ENCODE measurements at places on chromosomes 12 and 14. TPM values are rescaled to one million over a fixed set of nuclear protein-coding genes. Genes with fewer than 3 reads are reported as not detected.

DNA sequence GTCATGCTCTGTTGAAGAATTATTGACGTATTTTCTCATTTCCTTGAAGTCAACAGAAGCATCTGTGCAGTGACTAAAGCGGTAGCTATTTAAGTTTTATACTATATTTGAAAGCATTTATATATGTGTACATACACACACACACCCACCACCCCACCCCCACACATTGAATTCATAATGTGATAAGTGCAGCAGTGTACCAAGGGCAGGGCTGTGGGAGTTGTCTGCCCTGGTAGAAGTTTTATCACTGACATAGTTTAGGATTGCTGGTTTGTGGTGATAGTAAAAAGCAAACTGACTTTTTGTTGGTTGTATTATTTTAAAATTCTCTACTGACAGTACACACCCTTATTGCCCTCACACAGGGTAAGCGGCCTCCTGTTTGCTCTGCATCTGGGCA is 39.1 kb downstream of the GAS2L3 start:
- DNase-seq, result no peak

DNA sequence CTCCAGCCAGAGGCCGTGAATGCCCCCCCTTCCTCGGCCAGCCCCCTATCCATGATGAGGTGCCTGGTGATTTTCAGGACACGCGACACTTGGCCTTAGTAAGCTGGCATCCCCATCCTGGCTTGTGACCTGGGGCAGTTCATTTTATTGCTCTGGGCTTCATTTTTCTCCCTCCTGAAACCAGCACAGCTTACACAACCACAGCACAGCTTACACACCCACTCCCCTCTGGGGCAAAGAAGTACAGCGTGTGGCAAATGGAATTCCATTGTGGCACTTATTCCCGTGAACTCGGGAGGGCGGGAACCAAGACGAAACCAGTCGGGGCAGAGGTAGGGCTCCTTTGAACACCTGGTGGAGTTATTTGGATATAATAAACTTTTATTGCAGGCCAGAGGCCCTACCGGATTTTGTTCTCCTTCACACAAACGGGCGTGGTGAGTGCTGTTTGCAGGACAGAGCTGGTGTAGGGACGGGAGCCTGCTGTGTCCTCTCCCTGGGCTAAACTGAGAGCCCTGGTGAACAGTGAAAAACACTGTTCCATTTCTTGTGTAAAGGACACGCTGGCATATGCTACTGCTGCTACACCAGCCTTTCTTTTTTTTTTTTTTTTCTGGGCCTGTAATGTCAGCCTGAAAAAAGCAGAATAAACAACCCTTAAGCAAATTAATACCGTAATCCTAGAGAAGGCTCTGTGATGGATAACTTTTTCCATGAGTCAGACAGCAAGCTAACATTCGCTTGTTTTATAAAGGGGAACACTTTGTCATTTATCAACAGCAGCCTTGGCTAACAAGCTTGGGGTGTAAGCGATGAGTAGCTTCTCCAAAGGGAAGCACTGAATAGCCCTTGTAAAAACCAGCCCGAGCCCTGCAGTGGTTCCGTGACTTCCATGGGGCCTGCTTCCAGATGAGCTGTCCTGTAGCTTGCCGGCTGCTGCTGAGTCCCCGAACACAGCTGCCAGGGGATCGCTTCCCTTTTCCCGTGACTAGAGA is 29.3 kb downstream of the CD9 start:
- DNase-seq, result peak; percentile 76

DNA sequence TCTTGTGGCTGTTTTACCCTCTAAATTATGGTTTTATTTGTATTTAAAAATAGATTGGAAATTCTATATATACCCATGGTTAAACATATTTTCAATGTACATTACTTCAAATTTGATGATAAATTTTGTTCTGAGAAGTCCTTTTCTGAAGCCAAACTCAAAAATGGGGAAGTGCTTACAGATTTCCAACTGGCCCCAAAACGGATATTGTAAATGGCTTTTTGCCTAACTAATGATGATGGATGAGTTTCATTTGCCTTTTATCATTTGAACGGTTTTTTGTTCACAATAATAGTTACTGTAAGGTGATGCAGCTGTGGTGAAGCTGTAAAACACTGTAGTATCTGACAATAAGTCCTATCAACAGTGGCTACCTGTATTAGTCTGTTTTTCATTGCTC is 136.9 kb downstream of the FUT8 start:
- DNase-seq, result no peak

DNA sequence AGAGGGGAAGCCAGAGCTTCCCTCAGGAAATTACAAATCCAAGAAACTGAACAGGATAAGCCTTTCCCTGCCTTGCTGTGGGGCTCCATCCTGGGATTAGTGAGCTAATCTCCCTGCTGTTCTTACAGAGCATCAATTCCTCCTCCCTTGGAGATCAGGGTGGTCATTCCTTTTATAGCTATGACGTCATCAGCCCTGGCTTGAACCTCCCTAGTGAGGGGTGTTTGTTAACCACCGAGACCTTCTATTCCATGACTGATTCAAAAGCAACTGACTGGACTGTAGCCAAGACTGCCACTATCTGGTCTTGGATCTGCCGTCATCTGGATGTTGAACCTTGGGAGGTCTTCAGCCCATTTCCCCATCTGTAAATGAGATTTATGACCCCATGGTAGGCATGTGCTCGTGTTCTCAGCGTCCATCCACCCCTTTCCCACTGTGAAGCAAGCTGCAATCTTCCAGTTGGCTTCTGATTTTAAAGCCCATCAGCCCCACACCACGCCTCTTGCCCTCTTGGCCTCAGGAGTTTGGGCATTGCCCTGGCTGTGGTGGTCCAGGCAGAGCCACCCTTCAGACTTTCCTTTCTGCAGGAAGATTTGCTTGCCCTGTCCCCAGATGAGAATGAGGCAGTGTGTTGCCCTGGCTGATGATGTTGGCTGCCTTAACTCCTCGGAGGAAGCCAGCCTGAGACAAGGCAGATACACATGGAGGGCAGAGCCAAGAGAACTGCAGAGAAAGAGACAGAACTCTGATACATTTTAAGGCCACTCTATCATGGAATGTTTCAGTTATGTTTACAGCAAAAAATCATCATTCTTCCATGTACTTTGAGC is 59.6 kb upstream of the ACTN1 start:
- DNase-seq, result peak; percentile 84

DNA sequence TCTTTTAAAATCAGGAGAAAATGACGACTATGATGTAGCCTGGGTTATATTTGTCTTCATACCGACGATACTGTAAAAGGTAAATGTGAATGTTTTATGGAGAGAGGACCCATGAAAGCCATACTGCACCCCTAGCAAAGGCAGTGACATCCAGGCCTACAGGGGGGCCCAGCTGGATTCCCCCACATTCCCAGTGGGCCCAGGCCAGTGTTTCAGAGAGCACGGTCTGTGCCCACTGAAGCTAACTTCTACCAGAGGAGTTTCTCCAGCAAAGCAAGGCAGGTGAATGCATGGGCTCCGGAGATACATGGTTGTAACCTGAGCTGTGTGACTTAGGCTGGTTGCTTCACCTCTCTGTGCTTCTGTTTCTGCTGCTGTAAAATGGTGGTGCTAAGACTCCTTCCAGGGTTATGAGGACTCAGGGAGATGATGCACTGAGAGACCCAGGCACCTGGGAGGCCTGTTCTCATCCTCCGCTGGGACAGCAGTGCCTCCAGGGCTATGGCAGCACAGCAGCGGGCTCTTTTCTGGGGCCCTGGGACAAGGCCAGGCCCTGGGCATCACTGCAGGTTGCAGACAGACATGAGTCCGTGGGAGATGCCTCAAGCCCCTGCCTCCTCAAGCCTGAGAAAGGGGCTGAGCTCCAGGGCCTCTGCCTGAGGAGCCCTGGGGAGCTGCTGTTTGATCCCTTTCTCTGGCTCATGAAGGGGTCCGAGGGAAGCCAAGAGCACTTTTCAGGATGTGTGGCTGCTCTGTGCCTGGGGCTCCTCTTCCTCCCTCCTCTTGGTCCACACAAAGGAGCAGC is 73.7 kb downstream of the SERPINA3 start:
- DNase-seq, result no peak

MIP gene
- total RNA-seq, result not detected

CGRRF1 gene
- total RNA-seq, result 15.2 TPM

KRT71 gene
- not detected for total RNA-seq
